ENCODE measurements at places on chromosomes 12 and 14.

DNA sequence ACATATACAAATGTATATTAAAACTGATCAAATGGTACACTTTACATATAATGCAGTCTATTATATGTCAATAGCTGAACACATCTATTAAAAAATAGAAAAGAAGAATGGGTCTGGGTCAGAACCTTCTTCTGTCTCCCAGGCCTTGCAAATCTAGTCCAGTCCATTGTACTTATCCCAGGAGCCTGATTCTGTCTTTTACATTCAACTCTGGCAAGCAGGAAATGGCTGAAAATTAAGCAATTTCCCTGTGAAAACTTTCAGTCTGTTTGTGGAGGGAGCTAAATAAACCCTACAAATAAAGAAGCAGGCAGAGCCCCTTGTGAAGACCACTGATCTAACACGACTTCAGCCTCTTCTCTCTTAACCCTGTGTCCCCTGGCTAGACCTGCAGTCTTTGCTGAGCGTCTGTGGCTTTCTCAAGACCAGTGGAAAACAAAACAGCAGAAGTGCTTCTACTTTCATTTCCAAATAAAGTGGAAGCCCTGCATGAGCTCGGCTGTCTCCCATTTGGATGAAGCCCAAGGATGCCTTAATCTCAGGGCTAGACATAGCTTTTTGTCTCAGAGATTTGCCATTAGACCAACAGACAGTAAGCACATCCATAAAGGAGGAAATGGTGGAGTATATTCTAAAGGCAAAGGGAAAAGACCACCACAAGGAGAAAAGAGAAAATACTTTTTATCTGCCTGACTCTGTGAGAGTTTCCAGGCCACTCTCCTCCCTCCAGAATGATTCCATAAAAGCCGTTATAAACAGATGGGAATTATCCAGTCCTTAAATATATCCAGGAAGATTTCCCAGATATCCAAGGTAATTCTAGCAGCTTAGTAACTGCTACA lies 48.2 kb downstream of the CRACR2A start:
- DNase-seq: no peak

DNA sequence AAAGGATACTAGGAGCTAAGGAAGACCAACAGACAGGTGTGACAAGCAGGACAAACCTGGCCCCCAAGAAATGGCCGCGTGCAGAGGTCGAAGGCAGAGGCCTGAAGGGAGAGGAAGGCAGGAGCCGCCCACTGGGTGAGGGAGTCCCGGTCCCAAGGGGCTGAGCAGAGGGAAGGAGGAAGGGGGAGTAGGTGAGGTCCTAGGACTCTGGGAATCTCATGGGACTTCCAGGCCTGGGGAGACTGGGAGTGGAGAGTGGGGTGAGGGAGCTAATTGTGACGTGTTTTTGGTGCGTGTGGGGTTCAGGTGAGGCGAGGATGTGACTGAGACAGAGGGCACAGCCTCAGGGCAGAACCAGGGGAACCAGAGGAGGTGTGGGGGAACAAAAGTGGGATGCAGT lies 11.7 kb upstream of the FLVCR2 start:
- DNase-seq: no peak

- no peak for DNase-seq
Measured at GRCh38 chr12:53115891-53116648, 12.8 kb downstream of the SOAT2 start.

DNA sequence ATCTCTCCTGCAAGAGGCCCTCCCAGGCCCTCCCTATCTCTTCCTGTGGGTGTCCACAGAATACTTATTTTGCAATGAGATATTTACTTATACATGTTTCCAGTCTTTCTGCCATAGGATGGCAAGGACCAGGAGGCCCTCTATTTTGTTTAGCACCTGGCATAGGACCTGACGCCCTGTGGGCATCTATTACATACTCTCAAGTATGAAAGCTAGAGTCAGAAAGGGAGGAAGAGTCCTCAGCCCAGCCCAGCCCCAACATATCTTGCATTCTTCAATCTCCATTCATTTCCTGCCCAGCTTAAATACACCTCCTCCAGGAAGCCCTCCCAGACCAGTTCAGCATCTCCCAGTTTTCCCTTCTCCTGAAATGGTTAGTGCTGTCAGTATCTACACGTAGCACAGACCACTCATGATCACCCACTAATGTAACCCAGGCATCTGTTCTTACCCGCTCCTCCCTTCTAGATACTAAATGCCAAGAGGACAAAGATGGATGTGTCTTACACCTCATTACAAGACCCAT lies 7.4 kb downstream of the FOXN4 start:
- no peak for DNase-seq

DNA sequence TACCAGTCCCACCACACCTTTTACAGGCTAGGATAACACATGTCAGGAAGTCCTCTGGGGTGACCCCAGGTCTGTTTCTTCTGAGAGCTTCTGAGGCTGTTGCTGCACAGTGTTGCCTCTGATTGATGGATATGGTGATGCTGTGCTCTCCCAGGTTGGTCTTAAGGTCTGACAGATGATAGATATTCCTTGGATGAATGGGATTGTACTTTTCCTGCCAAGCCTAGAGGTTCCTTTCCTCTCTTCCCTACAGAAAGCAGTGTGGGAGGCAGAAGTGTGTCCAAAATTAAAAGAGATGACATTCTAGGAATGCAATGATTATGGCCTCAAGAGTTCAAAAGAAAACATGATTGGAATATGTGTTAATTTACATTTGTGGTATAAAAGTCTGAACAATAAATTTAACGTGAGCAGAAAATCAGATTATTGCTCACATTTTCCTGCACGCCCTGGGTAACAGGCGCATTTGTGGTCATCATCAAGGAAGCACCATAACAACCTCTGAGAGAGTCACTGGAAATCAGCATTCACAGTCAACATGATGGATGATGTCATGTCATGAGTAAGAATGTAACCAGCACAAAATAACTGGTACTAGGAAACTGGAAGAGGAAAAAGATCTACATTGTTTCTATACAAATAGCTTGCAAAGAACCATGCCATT lies 73.7 kb downstream of the BBS10 start:
- no peak for DNase-seq
